ENCODE measurements at places on chromosomes 3 and 15.

DNA sequence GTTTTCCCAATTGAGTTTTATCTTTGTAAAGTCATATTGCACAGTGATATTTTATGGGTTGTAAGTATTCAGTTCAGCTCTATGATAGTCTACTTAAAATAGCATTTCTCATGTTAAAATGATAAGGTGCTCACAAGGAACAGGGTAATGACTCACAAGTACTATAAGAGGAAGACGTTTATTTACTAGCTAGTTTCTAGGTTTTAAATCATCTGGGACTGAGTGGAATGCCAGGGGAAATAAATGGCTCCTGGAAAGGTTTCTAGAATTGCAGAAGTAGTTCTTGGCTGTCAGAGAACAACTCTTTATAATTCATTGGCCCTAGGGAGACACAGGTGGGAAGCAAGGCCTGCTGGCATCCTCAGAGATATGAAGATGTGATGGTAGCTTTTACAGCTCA lies 112.8 kb downstream of the CHDH start:
- no peak for DNase-seq

DNA sequence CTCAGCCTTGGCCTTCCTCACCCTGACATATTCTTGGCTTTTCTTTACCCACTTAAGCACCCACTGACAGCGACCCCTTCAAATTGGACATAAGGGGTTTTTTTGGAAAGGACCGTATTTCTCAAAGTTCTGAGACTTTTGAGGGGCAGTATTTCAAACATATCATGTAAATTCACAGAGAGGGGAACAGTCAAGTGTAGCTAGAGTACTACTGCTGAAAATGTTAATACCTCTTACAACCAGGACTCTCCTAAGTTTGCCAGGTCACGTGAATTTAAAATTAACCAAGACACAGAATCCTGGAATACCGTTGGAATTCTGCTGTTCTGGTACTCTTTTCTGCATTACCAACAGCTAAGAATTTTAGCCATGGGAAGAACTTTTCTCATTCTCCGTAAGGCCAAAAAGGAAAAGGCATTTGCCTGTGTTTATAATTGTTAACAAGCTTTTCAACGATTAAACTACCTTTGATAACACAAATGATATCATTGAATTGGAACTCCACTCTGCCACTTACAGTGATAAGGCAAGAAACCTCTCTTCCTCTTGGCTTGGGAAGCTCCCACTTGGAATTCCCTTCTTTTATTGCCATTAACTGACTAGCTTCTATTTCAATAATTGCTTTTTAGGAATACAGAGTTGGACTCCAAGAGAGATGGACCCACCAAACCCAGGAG lies 597 bp upstream of the GBE1 start:
- DNase-seq = no peak

GRCh38 chr15:34055868-34056595 lies 17.0 kb upstream of the AVEN start:
- no peak for DNase-seq

DNA sequence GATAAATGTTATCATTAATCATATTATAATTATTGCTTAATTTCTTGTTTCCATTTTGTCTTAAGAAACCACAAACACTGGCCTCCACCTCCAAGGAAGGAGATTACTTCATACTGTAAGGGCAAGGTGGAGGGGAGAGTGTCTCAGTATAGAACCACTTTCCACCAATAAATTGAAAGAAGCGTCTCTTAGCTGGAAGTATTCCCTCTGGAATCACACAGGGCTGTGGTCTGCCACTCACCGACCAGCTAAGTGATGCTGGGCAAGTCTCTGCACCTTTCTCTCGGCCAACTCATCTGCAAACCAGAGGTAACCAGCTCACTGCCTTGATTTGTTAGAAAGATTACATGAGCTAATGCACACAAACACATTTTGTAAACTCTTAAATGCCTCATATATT lies 63.1 kb downstream of the EIF4E3 start:
- no peak for DNase-seq

GRCh38 chr15:69845159-69845558 lies 252.6 kb downstream of the TLE3 start:
- no peak for DNase-seq

GRCh38 chr3:194279101-194279500 lies 72.0 kb downstream of the CPN2 start:
- DNase-seq = peak; percentile 13
